IPS DF 19.7 (cell line): ENCODE measurements at places on chromosomes 7 and 10.

DNA sequence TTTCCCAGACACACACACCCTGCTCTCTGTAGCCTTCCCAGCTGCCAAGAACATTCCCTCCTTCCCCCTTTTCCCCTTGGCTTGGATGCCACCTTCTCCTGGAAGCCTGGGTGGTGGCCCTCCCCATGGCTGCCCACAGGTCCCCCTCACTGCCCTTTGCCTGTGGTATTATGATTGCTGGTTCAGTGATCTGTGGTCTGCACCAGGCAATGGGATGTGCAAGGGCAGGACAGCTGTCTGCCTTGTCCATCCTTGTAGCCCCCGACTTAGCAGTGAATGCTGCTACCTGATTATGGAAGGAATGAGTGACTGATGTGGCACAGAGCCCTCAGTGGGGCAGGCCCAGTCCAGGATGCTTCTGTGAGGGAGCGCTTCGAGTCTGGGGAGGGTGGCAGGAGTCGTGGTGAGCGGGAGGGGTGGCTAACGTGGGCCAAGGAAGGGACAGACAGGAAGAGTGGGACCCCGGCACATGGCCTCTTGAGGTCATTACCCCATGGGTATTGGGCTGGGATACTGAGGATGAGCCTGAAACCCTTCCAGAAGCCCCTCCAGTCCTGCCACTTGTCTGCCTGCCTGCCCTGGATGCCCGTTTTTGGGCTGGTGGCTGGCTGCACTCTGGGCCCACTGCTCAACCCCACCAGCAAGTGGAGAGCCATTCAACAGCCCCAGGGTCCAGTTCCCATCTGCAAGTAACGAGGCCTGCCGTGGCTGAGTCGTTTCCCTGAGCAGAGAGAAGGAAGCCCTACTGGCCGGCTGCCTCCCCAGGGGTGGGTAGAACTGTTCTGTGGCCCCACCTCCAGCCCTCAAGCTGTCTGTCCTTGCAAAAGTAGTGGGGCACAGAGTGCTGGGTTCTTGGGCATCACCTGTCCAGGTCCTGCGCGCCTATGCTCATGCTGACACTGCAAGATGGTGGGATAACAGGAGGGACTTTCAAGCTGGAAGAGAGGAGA is 8.8 kb downstream of the CHST3 start:
- DNase-seq, result no peak

DNA sequence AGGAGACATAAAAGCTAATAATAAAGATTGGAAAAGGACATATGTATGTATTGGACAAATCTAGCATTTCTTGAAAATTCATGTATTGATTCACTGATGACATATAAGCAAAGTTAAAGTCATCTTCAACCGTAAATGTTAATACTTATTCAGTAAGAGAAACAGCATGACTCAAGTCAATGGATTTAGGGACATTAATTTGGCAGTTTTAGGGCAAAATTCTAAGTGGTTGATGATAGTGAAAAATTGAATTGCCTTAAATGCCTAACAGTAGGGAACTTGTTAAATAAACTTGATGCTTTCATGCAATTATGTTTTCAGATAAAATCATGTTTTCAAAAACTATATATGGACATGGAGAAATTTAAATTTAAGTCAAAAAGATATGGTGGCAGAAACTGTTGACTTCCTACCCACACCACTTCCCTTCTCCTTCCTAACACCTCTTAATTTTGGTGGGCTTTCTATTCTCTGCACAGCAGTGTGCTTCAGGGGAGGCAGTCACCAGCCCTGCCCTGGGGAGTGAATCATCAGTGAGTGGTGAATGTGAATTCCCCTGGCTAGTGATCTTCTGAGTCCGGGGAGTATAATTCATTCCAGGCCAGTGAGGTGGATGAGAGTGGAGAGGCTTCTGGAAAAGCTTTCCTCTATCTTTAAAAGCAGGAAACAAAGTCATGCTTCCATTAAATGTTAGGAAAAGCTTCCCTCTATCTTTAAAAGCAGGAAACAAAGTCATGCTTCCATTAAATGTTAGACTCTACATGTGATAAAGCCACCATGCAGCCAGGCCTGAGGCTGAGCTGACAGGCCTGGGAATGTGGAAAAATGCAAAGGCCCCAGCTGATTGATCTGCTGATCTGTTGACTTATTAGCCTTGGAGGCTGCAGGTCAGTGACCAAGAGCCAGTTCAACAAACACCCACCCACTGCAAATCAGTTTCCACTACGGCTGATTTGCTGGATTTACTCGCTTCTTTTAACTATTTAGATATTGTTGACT is 25.2 kb upstream of the ITGB1 start:
- no peak for DNase-seq

DNA sequence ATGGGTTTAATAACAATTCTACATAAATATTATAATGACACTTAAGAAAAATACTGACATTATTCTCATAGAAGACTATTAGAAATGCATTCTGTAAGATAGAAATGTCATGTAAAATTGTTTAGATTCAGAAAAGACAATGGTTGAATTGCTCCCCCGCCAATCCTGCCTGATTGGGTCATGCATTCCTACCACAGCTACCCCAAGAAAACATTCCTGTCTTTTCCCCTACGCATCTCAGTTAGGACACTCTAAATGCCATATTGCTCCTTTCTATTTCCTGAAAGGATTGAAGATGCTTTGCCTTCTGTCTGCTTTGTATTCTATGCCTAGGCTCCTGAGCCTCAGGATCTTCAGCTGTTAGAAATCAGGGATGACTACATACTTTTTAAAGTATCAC is 109.4 kb downstream of the DGKB start:
- no peak for DNase-seq

GRCh38 chr7:17183630-17184328 is 114.7 kb upstream of the AHR start:
- DNase-seq, result no peak

- DNase-seq, result no peak
Measured at GRCh38 chr7:102321351-102322201, 34.7 kb downstream of the SPDYE6 start.

DNA sequence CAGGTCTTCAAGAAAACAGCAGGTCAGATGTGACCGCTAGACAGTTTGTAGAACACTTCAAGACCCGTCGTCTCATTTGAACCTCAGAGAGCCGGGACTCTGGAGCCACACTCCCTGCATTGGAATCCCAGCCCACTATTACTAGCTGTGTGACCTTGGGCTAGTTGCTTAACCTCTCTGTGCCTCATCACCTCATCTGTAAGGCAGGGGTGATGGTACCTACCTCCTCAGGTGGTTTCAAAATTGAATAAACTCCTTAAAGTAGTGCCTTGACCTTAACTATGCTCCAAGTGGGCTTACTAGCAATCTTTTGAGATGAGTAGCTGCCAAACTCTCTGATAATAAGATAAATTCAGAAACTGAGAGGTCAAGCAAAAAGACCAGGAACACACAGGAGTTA is 43.8 kb downstream of the OGDH start:
- no peak for DNase-seq

- no peak for DNase-seq
Measured at GRCh38 chr10:50604049-50604640, 19.6 kb downstream of the SGMS1 start.

DNA sequence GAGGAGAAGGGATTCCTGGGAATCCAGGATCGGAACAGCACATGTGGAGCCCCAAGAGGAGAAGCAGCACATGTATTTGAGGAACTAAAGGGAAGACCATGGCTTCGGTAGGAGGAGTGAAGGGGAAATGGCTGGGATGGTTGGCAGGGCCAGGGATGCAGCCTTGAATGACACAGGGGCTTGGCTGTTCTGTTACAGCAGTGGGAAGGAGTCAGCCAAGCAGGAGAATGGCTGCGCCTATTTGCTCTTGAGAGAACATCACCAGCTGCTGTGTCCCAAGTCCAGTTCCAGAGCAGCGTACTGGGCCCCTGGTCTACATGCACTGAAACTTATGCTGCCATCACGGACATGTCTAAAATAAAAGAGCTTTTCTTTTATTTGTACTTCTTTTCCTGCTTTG is 130.0 kb downstream of the PLPP4 start:
- DNase-seq, result no peak

- no peak for DNase-seq
Measured at GRCh38 chr7:66207540-66207939, 2.4 kb downstream of the TPST1 start.

- DNase-seq, result no peak
Measured at GRCh38 chr10:69051303-69051702, 36.6 kb upstream of the SRGN start.

GRCh38 chr7:42742318-42742717 is 169.6 kb downstream of the C7orf25 start:
- DNase-seq, result no peak

GRCh38 chr7:106018566-106019469 is 55.8 kb downstream of the CDHR3 start:
- no peak for DNase-seq

GRCh38 chr10:48459270-48460150 is 145.4 kb downstream of the ARHGAP22 start:
- DNase-seq, result no peak

GRCh38 chr7:45073031-45073785 is 15.6 kb downstream of the NACAD start:
- DNase-seq, result no peak

DNA sequence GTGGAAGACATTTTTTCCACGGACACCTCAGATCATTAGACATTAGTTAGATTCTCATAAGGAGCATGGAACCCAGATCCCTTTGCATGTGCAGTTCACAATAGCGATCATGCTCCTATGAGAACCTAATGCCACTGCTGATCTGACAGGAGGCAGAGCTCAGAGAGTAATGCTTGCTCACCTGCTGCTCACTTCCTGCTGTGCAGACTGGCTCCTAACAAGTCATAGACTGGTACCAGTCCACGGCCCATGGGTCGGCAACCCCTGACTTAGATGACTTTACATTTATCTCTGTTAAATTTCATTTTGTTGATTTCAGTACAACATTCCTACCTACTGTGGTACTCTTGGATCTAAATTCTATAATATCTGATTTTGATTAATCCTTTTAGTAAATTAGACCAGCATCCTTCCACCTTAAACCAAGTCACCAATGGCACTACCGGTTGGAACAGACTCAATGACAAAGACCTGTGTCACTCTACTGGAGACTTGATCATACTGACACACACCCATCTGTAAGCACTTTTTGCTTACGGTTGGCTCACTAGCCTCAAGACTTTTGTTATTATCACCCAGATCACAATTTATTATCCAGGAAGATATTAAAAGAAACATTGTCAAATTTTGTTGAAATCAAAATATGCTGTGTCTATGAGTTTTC is 8.0 kb upstream of the CCDC71L start:
- no peak for DNase-seq

DNA sequence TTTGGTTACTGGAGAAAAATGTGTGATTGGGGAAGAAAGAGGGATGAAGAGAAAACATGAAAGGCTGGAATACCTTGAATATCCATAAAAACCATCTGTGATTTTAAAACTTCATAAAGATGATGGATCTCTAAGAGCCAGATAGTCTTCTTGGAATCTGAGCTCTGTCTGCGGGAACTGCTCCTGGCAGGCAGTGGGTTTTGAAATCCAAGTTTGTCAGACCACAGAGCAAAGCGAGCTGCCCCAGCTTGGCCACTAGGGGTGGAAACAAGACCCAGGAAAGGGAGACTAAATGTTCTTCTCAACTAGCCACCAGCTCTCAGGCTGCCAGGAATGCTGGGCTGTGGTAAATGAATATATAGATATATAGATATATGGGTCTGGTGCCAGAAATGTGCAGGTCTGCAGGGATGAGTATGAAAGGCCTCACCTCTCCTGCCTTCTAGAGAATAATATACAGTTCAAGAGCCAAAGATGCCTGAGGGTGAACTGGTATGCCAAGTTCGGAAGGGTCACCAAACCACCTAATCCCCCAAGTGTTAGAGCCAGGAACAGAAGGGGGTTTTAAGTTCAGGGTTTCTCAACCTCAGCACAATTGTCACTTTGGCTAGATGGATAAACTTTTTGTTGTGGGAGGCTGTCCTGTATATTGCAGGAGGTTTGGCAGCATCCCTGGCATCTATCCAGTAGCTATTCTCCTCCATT is 208.8 kb downstream of the KCNMA1 start:
- DNase-seq, result no peak
